ENCODE measurements at places on chromosomes 7 and 10. TPM values are rescaled to one million over a fixed set of nuclear protein-coding genes. Genes with fewer than 3 reads are reported as not detected.

GRCh38 chr10:96588616-96589419 is 2.0 kb upstream of the TM9SF3 start:
- DNase-seq = no peak

GRCh38 chr7:25235471-25235870 is 7.2 kb upstream of the NPVF start:
- no peak for DNase-seq

DNA sequence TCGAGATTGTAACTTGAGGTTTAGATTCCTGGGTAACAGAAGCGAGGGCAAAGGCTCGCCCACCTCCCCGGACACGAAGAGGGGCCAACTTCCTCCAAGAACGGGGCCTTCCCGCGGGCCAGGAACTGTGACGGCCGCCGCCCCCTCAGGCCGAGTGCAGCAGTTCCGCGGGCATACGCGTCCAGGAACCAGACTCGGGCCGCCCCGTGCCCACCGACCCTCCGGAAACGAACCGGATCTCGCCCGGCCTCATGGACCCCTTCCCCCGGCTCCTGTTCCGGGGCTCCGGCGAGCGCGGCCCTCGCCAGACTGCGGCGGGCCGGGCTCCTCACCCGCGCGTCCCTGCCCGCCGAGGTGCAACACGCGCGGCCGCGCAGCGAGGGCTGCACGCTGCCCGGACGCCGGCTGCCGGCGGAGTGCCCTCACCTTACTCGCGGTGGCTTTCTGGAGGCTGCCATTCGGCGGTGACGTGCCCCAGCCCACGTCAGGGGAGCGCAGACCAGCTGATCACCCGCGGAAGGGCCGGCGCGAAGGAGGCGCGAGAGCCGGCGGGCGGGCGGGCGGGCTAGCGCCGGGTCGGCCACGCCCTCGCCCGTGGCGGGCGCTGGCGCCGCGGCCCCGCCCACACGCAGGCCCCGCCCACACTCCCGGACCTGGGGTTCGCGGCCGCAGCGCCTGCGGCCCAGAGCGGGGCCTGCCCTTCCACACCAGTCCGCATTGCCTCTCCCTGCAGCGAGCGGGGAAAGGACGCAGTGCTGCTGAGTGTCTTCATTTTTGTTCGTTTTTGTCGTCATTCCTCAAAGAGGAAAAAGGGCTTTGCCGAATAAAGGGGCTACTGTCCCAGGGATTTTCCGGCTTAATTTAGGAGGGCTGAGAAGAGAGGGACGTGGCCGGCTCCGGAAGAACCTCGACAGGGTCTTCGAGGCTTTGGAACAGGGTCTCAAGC is at the start of gene XPNPEP1:
Gene XPNPEP1, minus strand, starts transcription at position 536 of the 946 bp plus-strand sequence. Its CDS starts 78 bp downstream, at position 458.
- peak; percentile 90 for DNase-seq

GRCh38 chr7:76260171-76260703 is 42.2 kb upstream of the HSPB1 start:
- peak; percentile 42 for DNase-seq

- no peak for DNase-seq
These were observed 322.8 kb upstream of the ANKRD30A start for GRCh38 chr10:36802490-36803153.

DNA sequence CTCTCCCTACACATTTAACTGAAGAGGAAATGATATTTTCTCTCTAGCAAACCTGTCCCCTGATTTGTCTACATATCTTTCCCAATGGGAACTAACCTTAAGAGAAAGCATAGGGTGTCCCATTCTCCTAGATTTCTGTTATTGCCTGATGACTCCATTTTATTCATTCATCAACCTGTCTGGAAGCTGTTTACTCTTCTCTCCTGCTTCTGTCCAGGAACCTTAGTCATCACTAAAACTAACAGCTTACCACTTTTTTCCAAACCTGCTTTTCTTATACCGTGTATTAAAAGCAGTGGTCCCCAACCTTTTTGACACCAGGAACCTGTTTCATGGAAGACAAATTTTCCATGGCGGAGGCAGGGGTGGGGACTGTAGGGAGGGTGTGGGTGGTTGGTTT is 473.3 kb upstream of the PCDH15 start:
- DNase-seq = no peak

DNA sequence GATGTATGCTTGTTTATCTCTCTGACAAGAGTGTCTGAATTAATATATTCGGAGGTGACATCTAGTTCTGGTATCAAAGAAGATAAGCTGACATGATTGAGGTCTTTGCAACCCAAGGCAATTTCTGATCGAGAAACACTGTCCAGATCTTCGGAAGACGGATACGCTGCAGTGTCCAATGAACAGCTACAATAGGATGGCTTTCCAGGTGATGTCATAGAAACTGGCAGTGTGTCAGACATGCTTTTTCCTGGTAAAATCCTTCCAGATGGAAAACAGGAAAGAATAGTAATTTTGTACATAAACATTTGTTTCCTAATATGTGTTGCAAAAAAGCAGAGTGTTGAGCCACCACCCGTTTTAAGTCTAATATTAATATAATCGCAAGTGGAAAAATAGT is 33.4 kb downstream of the VWDE start:
- no peak for DNase-seq

GRCh38 chr7:88318196-88318595 is 11.5 kb upstream of the STEAP4 start:
- DNase-seq = no peak

- no peak for DNase-seq
These were observed 542.5 kb downstream of the GATA3 start for GRCh38 chr10:8596929-8597472.

DNA sequence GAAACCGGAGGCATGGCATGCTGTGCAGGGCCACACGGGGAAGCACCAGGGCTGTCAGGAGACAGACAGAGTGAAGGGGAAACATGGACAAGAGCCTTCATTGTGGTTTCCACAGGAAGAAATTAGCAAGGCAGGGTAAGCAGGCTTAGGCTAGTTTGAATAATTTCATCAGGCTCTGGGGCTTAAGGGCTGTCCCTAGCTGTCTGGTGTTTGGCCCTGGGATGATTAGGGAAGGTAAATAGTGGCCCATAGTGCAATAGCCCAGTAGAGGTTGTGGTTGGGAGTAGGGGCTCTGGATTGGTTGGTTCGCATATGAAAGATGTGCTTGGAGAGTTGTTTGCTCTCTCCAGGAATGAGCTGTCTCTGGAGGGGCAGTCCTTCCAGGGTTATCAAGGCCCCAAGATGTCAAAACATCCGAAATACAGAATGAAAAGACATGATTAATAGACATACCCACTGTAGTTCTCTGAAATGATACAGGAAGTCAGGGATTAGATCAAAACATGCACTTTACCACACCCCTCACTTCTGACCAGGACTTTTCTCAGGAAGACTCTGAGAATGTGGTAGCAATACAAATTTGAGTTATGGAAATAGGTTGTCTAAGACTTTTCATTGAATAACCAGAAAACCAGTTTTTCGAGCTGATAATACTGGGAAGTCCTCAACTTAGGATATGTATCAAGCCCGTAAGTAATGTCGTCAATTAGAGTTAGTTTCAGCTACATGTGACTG is 224.9 kb upstream of the NFE2L3 start:
- no peak for DNase-seq

- no peak for DNase-seq
These were observed 26.6 kb downstream of the ST8SIA6 start for GRCh38 chr10:17427666-17428350.

DNA sequence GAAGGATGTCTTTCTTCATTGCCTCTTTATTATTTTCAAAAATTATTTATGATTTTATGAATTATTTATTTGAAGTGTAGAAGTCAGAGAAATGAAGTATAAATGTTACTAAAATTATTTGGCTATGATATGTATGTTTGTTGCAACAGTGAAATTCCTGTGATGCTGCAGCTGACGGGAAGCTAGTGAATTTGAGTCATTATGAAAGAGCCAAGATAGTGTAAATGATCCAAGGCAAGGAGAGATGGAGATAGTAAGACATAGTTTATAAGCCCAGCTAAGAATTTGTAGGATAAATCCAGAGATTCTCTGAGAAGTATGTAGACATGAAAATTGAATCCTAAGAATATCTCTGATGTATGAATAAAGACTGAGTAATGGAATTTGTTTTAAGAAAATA is 30.8 kb downstream of the CASD1 start:
- no peak for DNase-seq

- DNase-seq = no peak
These were observed 51.6 kb upstream of the LAMB1 start for GRCh38 chr7:108054537-108054936.

DNA sequence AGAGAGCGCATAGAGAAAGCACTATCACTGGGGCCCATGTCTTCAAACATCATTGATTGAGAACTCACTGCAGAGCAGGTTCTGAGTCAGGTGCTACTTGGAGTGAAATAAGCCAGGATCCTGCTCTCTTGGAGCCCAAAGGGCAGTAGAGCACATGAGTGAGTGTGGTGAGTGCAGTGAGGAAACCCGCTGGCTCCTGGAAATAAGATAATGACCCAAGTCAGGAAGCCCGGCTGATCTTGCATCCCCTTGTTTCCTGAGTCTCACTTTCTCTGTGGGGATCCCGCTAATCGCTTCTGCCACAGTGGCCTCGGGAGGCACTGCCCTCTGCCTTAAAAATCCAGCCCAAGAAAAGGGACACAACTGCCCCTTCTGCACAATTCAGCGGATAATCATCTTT is 7.1 kb upstream of the FAM107B start:
- DNase-seq = no peak

DNA sequence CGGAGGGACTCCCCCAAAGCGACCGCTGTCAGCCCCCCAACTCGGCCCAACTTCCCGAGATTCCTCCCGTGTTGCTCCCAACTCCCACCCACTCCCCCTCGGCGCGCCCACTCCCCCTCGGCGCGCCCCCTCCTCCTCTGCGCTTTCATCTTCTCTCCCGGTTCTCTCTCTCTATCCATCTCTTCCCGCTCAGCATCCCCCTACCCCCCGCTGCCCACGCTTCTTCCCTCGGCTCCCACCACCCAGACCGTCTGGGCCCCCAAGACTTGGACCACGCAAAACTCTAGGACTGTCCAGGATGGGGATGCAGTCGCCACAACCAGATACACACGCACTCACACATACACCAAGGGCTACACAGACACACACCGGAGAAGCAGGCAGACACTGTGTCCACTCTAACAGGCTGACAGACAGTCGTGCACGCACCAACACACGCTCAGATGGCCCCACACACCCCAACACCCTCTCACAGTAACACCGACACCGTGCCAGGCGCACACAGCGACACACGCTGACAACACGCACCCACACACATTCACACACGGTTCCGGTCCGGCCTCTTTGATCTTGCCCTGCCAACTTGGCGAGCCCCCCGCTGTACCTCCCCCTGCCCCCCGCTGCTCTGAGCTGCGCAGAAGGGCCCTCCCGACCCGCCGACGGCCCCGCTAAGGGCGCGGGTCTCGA is 1.1 kb downstream of the GRID1 start:
- DNase-seq = no peak

DNA sequence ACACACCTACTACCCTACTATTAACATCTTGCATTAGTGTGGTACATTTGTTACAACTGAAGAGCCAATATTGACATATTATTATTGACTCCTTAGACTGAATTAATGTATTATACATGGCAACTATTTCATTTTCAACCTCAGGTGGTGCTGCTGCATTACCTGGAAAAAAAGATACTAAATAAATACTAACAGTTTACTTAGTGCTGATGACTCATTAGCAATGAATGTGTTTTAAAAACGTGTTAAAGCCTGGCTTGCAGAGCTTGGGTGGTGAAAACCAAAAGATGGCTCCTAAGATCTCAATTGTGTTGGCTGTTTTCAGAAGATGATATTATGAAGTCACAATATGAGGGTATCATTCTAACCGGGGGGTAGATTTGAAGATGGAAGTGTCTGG is 34.8 kb downstream of the CFAP43 start:
- DNase-seq = no peak

DNA sequence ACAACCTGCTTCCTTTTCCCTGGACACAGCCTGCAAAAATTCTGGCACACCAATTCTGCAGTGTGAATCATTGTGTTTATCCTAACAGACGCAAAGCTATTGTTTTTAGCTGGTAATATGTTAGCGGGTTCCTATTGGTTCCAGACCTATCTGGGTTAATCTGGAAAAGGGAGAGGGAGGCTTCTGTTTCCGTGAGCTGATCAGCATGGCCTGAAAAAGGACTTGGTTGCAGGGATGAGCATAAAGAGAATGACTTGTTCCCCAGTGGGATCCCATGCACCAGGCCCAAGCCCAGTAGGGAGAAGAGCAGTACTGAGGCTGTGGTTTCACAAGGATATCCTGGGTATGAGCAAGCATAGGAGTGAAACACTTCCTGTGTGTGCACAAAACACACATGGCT is 78.4 kb downstream of the PDE1C start:
- DNase-seq = no peak

GRCh38 chr10:81759111-81759510 is 115.9 kb upstream of the NRG3 start:
- DNase-seq = no peak

GRCh38 chr7:101922631-101923601 is 105.5 kb downstream of the CUX1 start:
- no peak for DNase-seq

GRCh38 chr10:131815266-131816156 is 85.3 kb upstream of the PPP2R2D start:
- DNase-seq = no peak

GRCh38 chr10:50605269-50605950 is 18.3 kb downstream of the SGMS1 start:
- peak; percentile 61 for DNase-seq

GRCh38 chr7:3204526-3204925 is 96.5 kb upstream of the SDK1 start:
- no peak for DNase-seq

The TUBB8 gene
- total RNA-seq = not detected

The TRIM56 gene
- 54.5 TPM for total RNA-seq

The PTPRN2 gene
- 3.5 TPM for total RNA-seq

The HECTD2 gene
- 20.2 TPM for total RNA-seq

The PON1 gene
- total RNA-seq = 1.6 TPM

The PRXL2A gene
- 54.9 TPM for total RNA-seq

The CDK14 gene
- total RNA-seq = 43.8 TPM

The SORCS1 gene
- 2.4 TPM for total RNA-seq

The FKBP14 gene
- 6.1 TPM for total RNA-seq

The UPK3BL2 gene
- 8.8 TPM for total RNA-seq

The XRCC2 gene
- 0.68 TPM for total RNA-seq

The BPGM gene
- 9.0 TPM for total RNA-seq

Data from ovary (tissue), 10 donors.